T-helper 1 cell (primary cell): ENCODE measurements at places on chromosomes 3 and 15.

- no peak for DNase-seq
Measured at GRCh38 chr3:194133661-194134230, 2.2 kb upstream of the HES1 start.

DNA sequence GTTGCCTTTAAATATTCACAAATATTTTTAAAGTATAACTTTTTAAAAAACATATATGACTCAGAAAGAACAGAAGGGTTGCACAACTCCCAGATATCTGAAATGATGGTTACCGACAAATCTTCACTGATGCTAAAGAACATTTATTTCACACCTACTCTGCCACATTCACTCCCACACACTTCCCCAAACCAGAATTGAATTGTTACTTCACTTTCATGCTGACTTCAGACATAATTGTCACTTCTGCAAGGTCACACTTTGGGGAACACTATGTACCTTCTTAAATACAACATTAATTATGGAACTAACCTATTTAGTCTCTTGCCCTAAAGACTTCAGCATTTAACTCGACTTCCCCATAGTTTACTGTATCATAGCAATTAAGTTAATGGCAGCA, 795.1 kb downstream of the FHIT start:
- no peak for DNase-seq

- no peak for DNase-seq
Measured at GRCh38 chr3:55637906-55638638, 151.0 kb upstream of the WNT5A start.

GRCh38 chr3:52829906-52830463, 487 bp downstream of the ITIH4 start:
- no peak for DNase-seq

DNA sequence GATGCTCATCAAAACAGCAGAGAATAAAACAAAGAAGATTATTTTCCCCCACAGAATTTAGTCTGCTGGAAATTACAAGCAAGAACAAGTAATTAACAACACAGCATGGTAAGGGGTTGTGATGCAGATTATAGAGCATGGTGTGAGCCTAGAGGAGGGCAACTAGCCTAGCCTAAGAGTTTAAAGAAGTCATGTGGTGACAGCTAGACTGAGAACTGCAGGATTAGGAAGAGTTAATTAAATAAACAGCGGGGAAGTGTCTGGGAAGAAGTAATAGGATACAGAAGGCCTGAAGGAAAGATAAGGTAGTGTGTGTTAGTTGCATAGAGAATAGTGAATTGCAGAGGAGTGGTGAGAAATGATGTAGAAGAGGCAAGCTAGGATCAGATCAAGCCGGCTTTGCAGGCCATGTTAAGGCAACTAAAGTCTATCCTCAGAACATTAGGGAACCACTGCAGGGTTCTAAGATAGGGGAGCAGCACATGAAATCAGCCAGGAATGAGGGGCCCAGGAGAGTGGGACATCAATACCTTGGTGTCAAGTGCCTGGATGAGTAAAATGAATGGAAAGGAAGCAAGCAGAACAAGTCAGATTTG, 11.9 kb upstream of the PKM start:
- no peak for DNase-seq

DNA sequence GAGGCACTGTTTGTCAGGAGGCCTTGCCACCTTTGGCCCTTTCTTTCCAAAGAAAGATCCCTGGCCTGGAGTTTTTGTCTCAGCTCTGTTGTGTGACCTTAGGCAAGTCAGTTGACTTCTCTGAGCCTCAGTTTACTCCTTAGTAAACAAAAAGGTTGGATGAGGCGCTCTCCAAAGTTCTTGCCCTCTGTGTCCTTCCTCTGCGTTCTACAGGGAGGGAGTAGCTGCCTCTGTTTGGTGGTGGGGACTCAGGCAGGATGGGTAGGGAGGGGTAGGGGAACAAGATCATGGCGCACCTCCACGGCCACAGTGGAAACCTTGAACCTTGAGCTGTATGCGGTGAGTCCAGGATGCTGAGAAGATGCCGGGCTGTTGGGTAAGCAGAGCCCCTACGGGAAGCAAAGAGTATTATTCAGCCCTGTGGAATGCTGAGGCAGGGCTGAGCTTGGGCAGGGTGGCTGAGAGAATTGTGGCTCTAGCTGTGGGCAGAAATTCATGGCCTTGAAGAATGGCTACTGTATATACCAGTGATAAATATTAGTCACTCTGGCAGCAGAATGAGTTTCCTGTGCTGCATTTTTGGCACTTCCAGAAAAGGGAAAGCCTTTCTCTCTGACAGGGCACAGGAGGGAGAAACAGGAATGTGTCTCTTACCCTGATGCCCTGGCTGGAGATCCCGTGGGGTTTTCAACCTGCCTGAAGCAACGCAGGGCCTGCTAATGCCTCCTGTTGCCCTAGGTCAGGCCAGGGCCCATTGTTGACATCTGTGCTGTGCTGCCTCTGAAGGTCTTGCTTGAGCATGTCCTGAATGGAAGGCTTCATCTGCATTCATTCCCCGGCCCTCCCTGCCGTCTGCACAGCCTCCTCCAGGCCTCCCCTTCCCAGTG, 39.9 kb downstream of the SMAD3 start:
- DNase-seq = no peak

- no peak for DNase-seq
Measured at GRCh38 chr3:15261274-15261673, 55.2 kb downstream of the CAPN7 start.

GRCh38 chr3:53776494-53777101, 69.6 kb downstream of the CHDH start:
- no peak for DNase-seq

DNA sequence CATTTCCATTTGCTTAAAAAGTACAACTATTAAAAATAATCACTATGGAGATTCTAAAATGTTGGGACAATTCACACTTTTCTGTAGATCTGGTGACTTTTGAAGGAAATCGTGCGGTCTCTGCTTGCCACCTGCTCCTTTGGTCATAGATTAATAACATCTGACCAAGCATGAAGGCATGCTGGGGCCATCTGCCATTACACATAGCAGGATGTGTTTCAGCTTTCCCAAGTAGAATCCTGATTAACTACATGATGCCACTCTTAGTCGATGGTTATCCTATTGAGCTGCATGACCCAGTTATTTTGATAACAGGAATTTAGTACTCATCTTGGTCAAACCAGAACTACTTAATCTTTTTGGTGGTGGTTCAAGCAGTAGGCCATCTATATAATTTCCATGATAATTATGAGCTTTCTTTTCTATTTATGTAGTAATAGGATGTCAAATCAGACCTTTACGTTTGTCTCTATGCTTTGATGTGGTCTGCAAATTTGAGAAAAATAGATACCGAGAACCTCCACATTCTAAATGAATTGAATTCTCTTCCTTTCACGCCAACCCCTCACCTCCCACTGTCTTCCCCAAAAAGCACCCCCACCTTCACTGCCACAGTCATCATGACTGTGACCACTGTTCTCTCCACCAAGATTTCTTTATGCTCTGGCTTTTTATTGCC, 158.1 kb downstream of the DIPK2A start:
- DNase-seq = no peak

DNA sequence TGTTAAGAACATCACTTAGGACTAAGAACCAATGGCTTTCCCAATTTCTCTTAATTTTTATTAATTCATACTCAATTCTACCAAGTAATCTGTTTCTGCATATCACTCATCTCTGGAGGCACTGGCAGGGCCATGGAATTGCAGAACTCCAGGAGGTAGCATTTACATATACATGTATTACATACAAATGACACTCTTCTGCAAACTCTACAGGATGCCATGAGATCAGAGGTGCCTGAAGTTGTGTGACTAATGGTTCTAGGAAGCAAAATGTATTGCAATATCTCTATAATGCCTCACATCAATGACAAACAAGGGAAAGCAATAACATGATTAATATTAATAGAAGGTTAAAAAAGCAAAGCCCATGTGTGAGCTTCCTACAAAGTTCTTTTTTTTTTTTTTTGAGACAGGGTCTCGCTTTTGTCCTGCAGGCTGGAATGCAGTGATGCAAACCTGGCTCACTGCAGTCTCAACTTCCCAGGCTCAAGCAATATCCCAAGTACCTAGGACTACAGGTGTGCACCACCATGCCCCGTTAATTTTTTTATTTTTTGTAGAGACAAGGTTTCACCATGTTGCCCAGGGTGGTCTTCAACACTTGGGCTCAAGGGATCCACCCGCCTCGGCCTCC, 33.0 kb downstream of the DENND6A start:
- no peak for DNase-seq

- no peak for DNase-seq
Measured at GRCh38 chr15:98801234-98801561, 152.9 kb downstream of the IGF1R start.

- DNase-seq = no peak
Measured at GRCh38 chr3:108806316-108806715, 16.3 kb upstream of the TRAT1 start.

- no peak for DNase-seq
Measured at GRCh38 chr15:42593143-42593542, 17.7 kb downstream of the STARD9 start.

DNA sequence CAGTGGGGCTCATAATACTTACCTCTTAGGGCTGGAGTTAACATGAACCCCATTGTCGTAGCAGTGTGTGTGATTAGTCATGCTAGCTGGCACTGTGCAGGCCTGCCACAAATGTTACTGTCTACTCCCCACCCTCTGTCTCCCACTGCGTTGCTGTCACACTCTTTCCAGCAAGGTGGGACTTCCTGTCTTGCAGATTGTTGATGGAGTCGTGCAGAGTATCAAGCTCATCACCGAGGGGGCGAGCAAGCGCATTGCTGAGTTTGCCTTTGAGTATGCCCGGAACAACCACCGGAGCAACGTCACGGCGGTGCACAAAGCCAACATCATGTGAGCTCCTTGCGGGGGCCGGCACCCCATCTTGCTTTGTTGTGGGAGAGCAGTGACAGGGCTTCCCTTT, 12.9 kb downstream of the IDH3A start:
- DNase-seq = no peak

GRCh38 chr3:192487033-192487432, 240.3 kb downstream of the FGF12 start:
- DNase-seq = no peak

DNA sequence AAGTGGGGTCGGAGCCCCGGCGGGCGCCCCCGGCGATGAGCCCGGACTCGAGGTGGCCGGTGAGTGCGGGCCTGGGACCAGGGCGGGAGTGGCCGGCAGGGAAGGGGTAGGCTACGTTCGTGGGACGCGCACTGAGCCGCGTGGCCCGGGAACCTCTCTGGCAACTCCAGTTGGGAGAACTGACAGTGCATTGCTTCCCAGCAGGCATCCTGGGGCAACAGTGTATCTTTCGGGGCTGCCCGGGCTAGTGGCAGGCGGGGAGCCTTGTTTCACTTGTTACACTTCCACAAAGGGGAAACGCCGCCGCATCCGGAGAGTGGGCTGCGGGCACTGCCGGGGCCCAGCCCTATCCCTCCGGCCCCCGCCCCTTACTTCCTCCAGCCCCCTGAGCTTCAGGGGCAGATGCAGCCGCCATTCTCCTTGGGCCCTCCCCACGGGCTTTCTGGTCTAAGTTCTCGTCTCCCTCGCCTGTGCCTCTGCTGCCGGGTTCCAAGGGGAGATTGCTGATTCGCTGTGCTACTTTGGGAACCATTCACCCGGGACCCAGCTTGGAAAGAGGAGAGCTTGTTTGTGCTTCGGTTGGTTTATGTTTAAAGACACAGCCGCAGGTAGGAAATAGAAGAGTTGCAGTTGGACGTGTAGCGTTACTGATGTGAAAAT, 675 bp downstream of the BRPF1 start:
- DNase-seq = peak; percentile 37

DNA sequence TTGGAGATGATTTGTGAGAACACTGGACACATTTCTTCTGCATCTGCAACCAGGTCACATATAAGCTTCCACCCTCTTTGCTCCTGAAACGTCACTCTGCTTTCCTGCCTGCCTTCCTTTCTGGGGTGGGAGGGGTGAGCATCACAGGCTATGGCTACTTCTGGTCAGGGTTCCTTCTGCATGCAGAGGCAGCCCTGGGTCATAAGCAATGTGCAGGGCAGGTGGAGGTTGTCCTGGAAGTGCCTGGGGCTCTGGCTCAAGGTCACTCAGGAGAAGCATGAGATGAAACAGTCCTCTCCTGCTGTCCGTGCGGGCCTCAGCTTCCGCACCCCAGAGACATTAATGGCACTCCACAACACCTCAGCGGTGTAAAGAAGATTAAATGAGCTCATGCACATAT, 15.1 kb downstream of the SLC6A20 start:
- DNase-seq = no peak

DNA sequence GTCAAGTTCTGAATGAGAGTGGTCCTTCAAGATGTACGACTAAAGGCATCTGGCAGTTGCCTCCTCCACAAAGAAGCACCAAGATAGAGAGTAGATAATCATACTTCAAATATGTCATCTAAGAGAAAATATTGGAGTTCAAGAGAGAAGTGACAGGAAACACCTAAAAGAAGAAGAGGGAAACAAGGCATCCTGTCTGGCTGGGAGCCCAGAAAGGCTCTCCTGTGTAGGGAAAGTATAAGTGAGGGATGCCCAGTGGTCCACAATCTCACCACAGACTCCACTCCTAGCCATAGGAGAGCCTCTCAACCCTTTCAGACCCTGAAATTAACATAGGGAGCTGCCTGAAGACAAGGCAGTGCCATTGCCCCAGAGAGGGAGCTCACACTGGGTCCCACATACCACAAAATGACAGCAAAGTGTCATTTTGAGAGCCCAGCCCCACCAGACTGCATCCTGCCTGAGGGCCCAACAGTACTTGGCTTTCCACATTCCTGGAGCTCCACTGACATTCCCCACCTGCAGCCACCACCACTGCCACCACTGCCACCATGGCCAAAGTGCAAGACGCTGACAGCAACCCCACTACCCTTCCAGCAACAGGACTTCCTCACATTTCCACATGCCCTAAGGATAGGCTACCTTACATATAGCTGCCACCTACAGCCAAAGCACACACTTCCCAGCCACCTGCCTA, 210.6 kb downstream of the ATP8B4 start:
- no peak for DNase-seq

DNA sequence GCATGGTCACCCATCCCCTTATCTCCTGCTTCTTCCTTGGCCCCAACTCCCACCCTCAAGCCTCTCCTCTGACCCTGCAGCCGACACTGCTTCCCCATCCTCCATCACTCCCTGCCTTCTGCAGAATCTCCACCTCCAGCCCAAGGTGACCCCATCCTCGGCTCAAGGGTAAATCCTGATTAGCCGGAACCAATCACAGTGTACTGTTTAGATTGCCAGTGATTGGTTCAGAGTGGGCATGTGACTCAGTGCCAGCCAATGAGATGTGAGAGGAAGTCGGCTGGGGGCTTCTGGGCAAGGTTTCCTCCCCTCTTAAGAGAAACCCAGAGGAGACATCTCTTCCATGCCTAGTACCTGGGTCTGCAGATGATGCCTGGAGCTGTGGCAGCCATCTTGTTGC, 10.3 kb downstream of the CACNA2D2 start:
- no peak for DNase-seq

- DNase-seq = no peak
Measured at GRCh38 chr15:76378691-76379090, 42.1 kb downstream of the ISL2 start.
